ENCODE measurements at places on chromosomes 12 and 14.
A peak's percentile ranks its signal among the peaks of the same experiment; 100 is the strongest.

- DNase-seq = no peak
These were observed 236.1 kb upstream of the NPAS3 start for GRCh38 chr14:32702562-32702961.

- DNase-seq = peak; percentile 9
These were observed 102.8 kb upstream of the BCAT1 start for GRCh38 chr12:25051656-25052195.

DNA sequence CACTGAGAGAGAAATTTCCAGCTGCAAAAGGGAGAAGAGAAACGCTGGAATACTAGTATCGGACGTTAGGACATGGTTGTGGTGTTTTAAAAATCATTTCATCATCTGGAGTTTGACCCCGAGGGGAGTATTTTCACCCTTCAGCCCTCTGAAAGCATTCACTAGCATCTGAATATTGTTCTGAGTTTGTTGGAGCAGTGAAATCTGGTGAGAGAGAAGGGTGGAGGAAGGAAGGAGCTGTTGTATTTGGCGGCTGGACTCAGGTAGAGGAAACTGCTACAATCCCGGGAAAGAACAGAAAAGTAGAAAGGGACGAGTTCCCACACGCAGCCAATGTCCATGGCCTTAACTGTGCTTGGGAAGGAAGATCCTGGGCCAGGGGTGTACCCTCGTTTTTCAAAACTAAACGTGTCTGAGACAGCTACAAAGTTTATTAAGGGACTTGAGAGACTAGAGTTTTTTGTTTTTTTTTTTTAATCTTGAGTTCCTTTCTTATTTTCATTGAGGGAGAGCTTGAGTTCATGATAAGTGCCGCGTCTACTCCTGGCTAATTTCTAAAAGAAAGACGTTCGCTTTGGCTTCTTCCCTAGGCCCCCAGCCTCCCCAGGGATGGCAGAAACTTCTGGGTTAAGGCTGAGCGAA lies 896 bp upstream of the CDKN1B start:
- DNase-seq = no peak

GRCh38 chr12:116665666-116666304 lies 72.1 kb downstream of the SPRING1 start:
- DNase-seq = no peak

- no peak for DNase-seq
These were observed 626.6 kb upstream of the TMEM132C start for GRCh38 chr12:127640181-127640886.

DNA sequence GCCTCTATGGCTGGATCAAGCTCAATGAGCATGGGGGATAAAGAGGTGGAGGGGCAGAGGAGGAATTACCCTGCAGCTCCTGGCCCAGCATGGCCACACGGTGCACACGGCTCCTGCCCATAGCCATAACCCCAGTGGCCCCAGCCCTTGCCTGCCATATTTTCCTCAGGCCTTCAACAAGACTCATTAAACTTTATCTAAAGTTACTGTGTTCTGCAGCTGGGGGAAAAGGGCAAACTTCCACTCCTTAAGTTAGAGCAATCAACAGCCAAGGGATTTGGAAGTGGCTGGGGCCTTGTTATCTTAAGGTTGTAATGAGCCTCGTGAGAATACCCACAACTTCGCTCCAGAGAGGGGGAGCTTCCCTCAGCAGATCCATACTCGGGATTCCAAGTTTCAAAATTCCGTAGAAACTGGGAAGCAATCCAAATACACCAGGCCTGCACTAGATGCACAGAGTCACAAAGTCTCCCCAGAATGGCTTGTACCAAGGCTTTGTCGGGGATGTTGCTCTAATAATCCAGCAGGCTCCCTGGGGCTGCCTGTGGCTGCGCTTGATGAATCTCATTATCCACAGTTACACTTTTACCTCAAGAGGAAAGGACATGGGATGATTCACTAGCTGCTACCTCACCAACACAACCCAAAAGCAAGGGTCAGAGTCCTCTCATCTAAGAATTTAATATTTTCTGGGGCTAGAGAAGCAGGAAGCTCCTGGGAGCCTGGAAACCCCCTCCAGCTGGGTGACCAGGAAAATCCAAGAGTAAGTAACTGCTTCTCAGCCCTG lies 13.0 kb upstream of the OR6J1 start:
- no peak for DNase-seq

GRCh38 chr12:88309546-88309945 lies 167.4 kb downstream of the TMTC3 start:
- no peak for DNase-seq

- no peak for DNase-seq
These were observed 51.8 kb downstream of the ZFYVE21 start for GRCh38 chr14:103767336-103767894.

GRCh38 chr12:113228394-113229028 lies 7.2 kb downstream of the TPCN1 start:
- DNase-seq = no peak

Measured in stimulated activated CD8-positive, alpha-beta memory T cell treated with anti-CD3 and anti-CD28 coated beads, Interleukin-2, amount 100 ng/mL, for 1 hour (primary cell).